ENCODE measurements at places on chromosomes 7 and 10.

- DNase-seq, result no peak
Observed at GRCh38 chr7:87151729-87152111, 533 bp upstream of the DMTF1 start.

GRCh38 chr10:117555017-117555416 lies 12.5 kb downstream of the EMX2 start:
- DNase-seq, result no peak

DNA sequence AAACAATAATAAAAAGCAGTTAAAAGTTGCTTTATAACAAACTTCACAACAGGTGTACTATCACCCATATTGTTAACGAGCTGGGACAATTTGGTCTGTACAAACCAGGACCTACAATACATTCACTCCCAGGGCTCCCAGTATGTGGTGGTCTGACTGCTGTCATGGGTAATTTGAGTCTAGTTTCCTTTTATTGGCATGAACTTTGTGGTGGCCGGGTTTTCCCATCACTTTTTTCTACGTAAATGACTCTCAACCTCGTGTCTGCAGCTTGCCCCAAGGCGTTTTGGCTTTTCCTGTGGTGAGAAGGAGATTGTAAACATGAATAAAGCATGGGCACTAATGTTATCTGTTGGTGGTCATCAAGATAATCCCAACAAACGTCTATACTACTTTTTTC lies 118.7 kb upstream of the CDK6 start:
- no peak for DNase-seq

DNA sequence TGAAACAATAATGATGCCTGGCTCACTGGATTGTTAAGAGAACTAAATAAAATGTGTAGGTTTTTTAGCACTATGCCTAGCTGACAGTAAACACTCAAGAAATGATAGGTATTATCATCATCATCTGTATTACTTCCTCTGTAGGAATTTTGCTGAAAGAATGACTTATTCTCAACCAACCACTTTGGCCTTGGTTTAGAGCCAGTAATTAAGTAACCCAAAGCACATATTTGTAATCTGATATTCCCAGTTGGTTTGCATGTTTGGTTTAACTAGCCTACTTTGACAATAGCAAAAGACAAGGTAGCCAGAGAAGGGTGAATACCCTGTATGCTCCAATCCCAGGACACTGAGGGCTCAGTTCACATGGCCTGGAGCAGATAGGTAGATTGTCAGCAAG lies 34.4 kb downstream of the BCAP29 start:
- no peak for DNase-seq

- DNase-seq, result no peak
Observed at GRCh38 chr7:127715901-127716300, 63.9 kb downstream of the SND1 start.

- DNase-seq, result no peak
Observed at GRCh38 chr7:107788662-107789061, 14.4 kb downstream of the SLC26A3 start.

- peak; percentile 76 for DNase-seq
Observed at GRCh38 chr7:116809636-116810266, 52.6 kb upstream of the CAPZA2 start.

GRCh38 chr7:149414745-149415390 lies 46.0 kb downstream of the ZNF777 start:
- DNase-seq, result peak; percentile 31

DNA sequence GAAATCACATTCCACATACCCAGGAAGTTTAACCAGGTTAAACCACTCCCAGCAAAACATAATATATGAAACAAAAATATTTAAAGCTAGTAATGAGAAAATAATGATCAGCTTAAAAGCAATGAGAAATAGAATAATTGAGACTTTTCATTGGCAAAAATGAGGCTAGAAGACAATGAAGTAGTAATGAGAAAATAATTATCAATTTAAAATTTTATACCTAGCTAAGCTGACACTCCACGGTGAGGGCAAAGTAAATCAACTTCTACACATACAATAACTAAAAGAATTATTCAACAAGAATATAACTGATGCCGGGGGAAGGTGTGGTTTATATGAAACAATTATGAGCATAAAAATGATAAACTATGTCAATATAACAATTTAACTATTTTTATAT lies 82.2 kb upstream of the TES start:
- no peak for DNase-seq

DNA sequence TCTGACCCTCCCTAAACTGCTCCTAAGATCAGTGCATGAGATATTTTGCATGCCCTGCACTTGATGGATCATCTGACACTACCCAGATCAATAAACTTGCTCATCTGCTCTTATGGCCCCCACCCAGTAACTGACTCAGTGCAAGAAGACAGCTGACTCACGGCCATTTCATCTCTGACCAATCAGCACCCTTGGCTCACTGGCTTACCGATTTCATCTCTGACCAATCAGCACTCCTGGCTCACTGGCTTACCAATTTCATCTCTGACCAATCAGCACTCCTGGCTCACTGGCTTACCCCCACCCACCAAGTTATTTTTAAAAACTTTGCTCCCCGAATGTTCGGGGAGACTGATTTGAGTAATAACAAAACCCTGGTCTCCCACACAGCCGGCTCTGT lies 37.2 kb upstream of the OPTN start:
- no peak for DNase-seq

All from muscle of arm (tissue), 14 donors.